ENCODE measurements at places on chromosomes 5 and 9.
A peak's percentile ranks its signal among the peaks of the same experiment; 100 is the strongest.

DNA sequence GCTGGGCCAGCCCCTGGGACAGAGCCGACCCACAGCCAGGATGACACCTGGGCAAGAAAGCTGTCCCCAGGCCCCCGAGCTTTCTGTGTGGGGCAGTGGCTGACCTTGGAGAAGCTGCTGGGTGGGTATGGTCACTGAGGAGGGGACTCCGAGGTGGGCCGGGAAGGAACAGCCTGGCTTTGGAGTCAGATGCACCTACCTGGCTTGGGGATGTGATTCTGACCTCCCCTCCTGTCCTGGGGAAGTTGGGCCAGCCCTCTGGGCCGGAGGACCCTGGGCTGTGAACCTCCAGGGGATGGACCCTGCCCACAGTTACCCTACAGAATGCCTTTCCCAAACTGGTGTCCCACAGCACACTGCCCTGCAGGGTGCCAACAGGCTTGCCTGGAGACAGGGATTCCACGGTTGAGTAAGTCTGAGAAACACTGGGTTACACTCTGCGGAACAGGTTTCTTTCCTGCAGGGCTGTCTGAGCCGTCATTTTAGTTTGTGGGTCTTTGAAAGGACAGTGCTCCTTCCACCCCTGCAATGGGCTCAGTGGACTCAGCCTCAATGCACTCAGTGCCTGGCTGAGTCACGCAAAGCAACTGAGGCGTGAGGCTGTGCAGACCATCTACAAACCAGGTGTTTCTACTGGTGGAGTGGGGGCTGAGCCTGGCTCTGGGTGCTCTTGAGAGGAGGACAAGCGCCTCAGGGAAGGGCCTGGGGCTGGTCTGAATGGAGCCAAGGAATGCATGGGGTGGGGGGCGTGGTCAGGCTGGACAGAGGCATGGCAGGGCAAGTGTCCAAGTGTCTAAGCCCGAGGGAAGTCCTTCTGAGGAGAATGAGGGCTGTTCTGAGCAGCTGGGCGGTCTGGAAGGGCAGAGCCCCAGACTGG, 41.3 kb upstream of the PHYKPL start:
- no peak for DNase-seq

GRCh38 chr9:119284118-119284517, 85.1 kb downstream of the BRINP1 start:
- DNase-seq, result no peak

GRCh38 chr5:89055695-89056085, 172.7 kb upstream of the MEF2C start:
- no peak for DNase-seq

GRCh38 chr5:151405334-151406160, 41.9 kb upstream of the SLC36A1 start:
- DNase-seq, result no peak

- no peak for DNase-seq
Observed at GRCh38 chr9:13179257-13179656, 100.2 kb downstream of the MPDZ start.

- DNase-seq, result peak; percentile 40
Observed at GRCh38 chr9:77677957-77678535, 29.9 kb upstream of the GNA14 start.

- DNase-seq, result no peak
Observed at GRCh38 chr5:107123014-107123413, 547.7 kb downstream of the EFNA5 start.

DNA sequence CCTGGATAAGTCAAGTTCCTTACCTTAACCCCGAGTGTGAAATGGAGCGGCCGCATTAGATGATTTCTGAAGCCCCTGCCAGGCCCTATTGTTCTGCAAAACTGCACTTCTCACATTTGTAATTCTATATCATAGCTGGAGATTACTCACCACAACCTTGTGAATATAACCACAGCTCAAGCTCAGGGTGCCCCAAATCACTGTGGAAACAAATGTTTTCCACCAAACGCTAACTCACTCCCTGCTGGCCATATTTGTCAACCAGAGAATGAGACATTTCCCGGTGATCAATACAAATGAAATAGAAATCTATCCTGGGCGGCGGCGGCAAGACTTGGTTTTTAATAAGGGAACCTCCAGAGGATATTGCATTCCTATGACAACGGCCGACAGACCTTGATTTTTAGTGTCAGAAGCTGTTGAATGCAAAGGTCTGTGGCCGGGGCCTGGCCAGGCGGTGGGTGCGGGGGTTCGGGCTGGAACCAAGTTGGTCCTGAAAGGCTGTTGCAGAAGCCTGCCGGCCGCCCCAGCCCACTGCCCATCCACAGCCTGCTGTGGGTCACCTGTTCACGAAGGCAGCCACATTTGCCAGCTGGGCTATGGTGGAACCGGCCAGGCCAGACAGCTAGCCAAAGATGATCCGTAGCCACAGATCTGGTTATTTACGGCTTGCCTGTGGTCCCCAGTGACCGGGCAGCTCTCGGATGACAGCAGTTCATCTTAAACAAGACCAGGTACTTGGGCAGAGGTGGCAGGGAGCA, 93.9 kb upstream of the LMX1B start:
- DNase-seq, result no peak

DNA sequence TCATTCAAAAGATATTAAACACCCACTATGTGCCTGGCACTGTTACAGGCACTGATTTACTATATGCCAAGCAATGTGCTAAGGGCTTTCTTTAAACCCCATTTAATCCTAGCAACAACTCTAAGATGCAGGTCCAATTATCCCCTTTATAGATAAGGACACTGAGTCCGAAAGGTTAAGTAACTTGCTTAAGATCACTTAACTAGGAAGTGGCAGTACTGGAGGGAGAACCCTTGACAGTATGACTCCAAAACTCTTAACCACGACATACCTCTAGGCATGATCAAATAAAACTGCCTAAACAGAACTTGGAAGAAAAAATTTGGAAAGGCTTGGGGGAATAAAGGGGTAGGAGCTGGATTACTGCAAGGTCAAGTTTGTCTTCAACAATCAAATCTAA, 1.7 kb downstream of the RAB14 start:
- DNase-seq, result no peak

GRCh38 chr5:52876456-52876855, 88.7 kb downstream of the ITGA1 start:
- DNase-seq, result no peak

DNA sequence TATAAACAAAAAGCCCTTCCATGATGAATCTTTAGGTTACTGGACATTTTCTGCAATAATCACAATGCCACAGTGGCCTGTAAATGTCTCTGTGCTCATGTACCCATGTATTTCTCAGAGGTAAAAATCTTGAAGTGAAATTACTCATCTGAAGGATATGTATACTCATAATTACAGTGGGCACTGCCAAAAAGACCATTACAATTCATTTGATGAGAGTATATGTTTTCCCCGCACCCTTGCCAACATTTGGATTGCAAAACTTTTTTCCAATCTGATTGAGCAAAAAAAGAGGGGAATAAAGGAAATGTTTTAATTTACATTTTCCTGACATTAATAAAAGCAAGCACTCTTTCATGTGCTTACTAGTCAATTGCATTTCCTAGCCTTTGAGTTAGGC, 110.5 kb downstream of the EPB41L4A start:
- no peak for DNase-seq

GRCh38 chr9:7121055-7121454, 363.3 kb downstream of the KDM4C start:
- no peak for DNase-seq

DNA sequence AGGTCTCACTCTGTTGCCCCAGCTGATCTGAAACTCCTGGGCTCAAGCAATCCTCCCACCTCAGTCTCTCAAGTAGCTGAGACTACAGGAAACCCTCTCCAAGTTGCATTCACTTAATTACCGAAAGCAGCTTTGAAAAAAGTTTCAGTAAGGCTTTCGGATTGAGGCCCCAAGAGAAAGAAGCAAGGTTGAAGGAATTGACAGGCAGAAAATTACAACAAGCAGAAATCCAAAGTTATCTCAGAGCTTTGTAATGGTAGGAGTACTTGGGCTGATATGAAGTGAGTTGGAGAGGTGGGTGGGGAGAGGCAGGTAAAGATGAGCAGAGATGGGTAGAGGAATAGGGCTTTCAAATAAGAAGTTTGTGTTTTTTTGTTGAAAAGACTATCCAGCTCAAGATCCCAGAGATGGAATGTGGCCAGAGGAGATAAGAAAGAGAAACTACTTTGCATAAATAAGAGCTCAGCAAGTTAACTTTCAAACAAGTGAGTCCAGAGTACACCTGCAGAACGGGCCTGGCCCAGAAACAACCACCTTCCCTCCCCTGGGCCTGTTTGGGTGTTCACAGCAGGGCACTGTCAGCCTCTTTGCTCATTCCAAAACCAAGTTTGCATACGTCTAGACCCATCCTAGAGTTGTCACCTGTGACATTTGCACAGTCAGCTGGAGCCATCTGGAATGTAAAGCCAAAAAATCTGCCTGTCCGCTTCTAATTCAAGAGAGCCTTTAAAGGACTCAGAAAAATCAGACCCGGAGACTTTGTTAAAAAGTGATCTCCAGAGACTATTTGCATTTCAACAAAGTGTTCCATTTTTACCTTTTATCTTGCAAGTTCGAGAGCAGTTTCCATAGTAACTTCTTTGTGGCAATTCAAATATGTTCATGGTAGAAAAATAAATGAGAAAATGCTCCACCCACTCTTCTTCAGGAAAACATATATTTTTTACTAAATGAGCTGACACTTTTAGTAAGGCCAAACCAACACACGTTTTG, 2.2 kb upstream of the CLINT1 start:
- DNase-seq, result no peak
